ENCODE measurements at places on chromosomes 12 and 14. TPM values are rescaled to one million over a fixed set of nuclear protein-coding genes. Genes with fewer than 3 reads are reported as not detected.

The TMEM132C gene
- 0.14 TPM for total RNA-seq

The CATSPERB gene
- total RNA-seq = not detected

The SLCO1C1 gene
- total RNA-seq = not detected

The IAPP gene
- total RNA-seq = not detected

The EGLN3 gene
- total RNA-seq = 0.31 TPM

The GLIPR1 gene
- 47.1 TPM for total RNA-seq

Data from natural killer cell treated with Interleukin-12 subunit alpha and Interleukin-12 subunit beta and Interleukin-15 and Interleukin-18, amount 100 ng/mL, for 72 hours (primary cell).